ENCODE measurements at places on chromosomes 16 and 17. TPM values are rescaled to one million over a fixed set of nuclear protein-coding genes. Genes with fewer than 3 reads are reported as not detected.

- no peak for DNase-seq
These were observed 10.3 kb downstream of the KIFC3 start for GRCh38 chr16:57791893-57792461.

DNA sequence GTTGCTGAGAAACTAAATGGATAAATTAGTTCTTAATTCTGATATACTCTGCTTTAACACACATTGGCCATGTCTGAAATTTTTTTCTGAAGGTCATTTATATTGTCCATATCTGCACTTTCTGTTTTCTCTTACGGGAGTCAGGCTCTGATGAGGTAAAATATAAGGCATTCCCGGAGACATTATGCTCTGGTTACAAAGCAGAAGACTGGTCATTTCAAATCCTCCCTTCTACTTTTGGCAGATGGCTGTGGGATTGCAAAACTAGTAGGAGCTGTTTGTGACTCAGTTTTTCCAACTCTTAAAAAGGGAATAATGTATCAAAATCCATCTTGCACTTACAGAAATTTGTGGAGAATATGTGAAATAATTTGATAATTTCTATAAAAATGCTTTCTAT is 92.2 kb upstream of the CPHXL start:
- no peak for DNase-seq

DNA sequence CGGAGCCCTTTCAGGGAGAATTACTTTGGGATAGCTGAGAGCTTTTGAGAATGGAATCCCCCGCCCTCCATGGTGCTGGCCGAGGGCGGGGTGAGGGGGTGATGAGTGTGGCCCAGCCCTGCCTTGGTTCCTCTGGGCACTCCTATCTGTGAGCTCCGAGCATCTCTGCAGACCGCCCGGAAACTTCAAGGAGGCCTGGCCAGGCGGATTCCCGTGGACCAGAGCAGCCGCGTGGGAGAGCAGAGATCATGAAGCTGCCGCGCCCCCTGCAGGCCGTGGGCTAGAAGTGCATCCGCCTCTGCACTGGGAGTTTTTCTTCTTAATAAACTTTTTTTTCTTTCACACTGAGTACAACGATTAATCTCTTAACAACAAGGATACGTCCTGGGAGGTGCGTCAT is 392.9 kb upstream of the EEF2KMT start:
- DNase-seq: no peak

DNA sequence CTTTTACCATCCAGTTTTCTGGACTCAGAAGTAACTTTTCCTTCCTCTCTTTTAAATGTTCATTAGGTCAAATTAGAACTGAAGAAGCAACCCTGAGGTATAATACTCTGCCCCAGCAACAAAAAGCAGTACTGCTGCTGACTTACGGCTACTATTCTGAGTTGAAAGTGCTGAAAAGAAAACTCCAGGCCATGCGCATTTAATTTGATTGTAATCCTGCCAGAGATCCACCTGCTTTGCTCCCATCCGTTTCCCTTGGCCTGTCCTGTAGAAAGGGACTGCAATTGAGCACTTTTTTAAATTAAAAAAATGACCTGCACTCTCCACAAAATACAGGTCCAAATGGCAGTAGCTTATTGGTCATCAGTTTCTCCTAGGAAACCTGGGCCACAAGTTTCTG is 61.6 kb downstream of the PITPNC1 start:
- DNase-seq: no peak

Gene PDK2
- 5.7 TPM for total RNA-seq

Gene ITGAX
- 0.42 TPM for total RNA-seq

DNA sequence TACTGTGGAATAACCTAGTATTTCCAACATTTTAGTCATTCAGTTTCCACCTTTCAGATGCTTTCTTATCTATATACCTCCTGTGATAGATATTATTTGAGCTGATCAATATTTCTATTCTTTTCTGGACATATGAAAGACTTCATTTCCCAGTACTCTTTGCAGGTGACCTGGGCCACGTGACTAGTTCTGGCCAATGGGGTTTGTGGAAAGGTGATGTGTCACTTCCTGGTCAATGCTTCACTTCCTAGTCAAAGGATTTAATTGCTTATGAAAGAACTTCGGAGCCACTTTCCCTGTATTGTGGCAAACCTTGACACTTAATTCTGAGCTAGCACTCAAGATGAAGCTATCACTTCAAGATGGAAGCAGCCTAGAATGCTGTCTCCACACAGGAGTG is 248.9 kb upstream of the FOXF1 start:
- DNase-seq: peak; percentile 54

DNA sequence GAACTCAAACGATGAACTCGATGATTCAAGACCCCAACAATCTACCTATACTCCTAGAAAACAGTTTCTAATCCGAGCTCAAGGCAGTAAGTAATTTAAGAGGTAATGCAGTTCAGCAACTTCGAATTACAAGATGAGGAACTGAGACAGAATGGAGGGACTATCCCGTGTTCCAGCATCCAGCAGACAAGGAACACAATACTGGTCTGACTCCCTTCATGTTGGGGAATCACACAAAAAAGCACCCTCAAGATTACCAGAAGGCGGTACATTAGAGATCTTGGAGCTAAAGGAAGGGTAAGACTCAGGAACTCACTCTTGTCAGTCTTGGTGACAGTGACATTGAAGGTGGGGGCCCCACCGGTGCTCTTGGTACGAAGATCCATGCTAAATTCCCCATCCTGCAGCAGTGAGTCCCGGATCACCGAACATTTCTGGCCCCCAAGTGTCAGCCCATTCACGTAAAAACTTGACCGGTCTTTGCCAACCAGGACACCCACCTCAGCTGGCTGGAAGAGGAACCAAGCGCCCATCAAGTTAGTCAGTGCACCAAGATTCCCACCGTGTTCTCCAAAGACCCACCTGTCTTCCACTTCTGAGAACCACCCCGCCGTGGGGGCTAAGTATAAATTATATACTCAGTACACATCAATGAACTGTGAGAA is 1.9 kb downstream of the PFN1 start:
- DNase-seq: no peak

GRCh38 chr17:73359987-73360410 is 48.2 kb upstream of the CDC42EP4 start:
- no peak for DNase-seq

Gene FOXJ1
- total RNA-seq: not detected

- DNase-seq: no peak
These were observed 26.0 kb downstream of the TAC4 start for GRCh38 chr17:49821916-49822315.

DNA sequence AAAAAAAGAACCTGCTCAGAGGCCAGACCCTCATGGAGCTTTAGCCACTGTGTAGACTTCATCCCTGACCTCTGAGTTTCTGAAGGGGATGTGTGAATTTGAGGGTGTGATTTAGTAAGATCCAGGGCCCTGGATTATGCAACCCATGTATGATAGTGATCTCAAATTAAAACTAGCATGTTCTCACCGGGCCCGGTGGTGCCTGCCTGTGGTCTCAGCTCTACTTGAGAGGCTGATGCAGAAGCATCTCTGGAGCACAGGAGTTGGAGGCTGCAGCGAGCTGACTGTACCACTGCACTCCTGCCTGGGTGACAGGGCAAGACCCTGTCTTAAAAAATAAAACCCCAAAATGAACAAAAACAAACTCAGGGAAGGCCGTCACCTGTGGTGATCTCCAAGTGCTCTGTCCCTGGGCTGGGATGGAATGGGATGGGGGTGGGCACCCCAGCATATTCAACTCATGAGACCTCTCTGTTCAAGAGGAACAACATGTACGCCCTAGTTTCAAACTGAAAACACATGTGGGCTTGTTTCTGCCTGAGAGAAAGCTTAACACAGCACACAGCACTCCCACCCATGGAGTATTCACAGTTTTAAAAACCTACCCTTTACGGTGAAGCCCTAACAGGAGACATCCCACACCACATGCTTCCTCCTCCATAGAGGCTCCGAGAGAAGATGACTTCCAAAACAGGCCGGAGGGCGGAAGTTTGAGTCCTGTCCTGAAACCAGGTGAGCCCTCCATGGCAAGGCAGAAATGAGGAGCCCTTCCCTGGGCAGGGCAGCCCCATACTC is 30.1 kb downstream of the GNPTG start:
- DNase-seq: no peak

- no peak for DNase-seq
These were observed 805.6 kb upstream of the EEF2KMT start for GRCh38 chr16:5903153-5903552.

Gene EVPL
- total RNA-seq: 0.06 TPM

GRCh38 chr17:63398680-63399079 is 47.4 kb downstream of the CYB561 start:
- no peak for DNase-seq

Gene CA7
- total RNA-seq: not detected

Gene AURKB
- 136 TPM for total RNA-seq

DNA sequence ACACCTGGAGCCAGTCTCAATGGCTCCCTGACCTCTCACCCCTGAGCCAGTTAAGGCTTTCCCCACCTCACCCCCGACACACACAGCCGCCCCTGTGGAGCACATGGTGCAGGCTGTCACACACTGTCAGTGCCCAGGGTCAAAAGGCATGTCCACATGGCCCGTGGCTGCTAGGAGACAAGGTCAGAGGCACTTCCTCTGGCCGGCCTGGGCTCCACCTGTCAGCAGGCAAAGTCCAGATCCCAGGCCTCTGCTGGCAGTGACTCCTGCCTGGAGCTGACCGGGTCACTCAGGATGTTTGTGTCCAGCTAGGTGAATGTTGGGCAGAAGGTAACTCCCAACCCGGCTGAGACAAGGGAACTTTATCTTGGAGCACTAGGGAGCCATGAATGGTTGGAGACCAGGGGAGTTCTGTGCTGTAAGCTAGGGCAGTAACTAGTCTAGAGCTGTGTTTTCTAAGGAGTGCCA is 6.0 kb downstream of the SREBF1 start:
- DNase-seq: no peak

- DNase-seq: peak; percentile 72
These were observed 31.3 kb downstream of the GRIN2A start for GRCh38 chr16:10150906-10151305.

Data from Daoy (cell line).